ENCODE measurements at places on chromosomes 6 and 20. TPM values are rescaled to one million over a fixed set of nuclear protein-coding genes. Genes with fewer than 3 reads are reported as not detected.

Gene BPIFB4
- not detected for total RNA-seq

Gene OOEP
- 0.45 TPM for total RNA-seq

Gene TPX2
- 149 TPM for total RNA-seq

Gene CFAP61
- not detected for total RNA-seq

Gene KCNQ2
- not detected for total RNA-seq

Gene FKBP5
- total RNA-seq, result 112 TPM

Gene TFAP2D
- total RNA-seq, result not detected

Gene HAO1
- not detected for total RNA-seq

Gene ADGB
- 0.56 TPM for total RNA-seq
